NAMALWA (cell line): ENCODE measurements at places on chromosomes 7 and 10.

- DNase-seq: no peak
Observed at GRCh38 chr10:130817674-130818073, 493.8 kb downstream of the TCERG1L start.

GRCh38 chr7:39644170-39644569 is 20.8 kb downstream of the RALA start:
- DNase-seq: no peak

DNA sequence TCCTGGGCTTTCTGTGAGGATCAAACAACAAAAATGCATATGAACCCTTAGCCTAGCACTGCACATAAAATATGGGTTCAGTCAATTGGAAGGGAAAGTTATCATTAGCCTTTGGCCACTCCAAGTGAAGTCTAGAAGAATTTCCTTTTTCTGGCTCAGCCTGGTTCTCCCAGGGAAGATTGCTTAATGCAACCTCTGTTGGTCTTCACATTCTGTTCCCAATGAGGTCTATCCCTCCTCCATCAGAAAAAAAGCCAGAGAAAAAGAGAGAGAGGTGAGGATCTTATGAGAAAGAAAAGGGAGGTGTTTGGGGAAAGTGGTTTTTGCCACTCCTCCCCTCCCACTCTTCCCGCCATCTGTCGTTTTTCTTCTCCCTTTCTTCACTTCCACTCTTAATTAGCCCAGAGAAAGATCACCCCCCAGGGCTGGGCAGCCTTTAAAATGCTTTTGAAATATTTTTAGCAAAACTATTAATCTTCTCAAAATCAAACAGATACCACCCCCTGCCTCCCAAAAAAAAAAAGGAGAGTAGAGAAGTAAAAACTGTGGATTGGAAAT is 31.1 kb downstream of the CPVL start:
- DNase-seq: no peak

DNA sequence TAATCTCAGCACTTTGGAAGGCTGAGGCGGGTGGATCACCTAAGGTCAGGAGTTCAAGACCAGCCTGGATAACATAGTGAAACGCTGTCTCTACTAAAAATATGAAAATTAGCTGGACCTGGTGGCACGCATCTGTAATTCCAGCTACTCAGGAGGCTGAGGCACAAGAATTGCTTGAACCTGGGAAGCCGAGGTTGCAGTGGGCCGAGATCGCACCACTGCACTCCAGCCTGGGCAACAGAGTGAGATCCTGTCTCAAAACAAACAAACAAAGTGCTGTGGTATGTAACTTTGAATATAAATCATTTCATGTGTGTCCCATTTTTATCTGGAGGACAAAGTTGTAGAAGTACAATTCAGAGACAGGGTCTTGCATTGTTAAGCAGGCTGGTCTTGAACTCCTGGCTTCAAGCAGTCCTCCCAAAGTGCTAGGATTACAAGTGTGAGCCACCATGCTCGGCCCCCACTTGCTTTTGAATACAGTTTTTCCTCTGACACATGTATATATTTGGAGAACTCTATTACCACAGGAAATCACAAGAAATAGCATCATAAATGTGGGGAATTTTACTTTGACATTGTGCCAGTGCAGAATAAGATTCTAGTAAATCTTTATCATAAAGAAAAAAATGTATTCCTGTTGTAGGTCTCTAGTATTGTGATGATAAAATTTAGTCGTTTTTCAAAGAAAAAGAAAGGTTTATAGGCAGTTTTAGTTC is 32.6 kb downstream of the PTPN12 start:
- no peak for DNase-seq

GRCh38 chr10:114874827-114875411 is 53.3 kb downstream of the FHIP2A start:
- no peak for DNase-seq

DNA sequence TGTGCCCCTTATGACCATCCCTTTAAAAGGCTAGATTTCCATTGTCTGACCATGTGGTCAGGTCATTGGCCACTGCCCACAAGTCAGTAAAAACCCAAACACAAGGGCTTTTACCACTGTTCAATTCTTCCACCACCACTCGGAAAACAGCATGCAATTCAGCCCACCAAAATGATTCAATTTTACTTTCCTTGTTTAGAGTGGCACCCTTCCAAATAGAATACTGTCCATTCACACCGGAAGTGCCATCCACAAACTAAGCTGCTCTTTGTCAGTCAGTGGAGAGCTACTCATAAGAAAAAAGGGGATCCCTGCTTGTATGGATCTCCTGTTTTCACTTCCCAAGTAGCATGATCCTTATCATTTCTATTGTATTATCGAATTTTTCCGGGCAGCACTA is 350.7 kb upstream of the MBL2 start:
- no peak for DNase-seq

GRCh38 chr10:23432639-23433038 is 6.2 kb upstream of the OTUD1 start:
- no peak for DNase-seq

DNA sequence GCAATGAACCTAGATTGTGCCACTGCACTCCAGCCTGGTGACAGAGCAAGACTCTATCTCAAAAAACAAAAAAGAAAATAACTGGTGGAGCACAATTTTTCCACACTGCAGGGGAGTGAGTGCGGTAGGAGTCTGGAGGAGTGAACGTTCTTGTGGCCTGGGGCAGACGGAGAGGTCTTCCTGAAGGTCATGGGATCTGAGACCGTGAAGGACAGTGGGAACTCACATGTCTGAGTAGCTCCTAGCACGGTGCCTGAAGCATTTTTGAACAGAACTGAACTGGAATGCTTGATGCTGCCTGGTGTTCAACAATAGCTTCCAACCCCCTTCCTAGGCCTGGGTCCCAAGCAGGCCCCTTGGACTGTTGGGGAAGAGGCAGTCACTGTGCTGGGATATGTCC is 84.3 kb upstream of the PODXL start:
- DNase-seq: no peak

- no peak for DNase-seq
Observed at GRCh38 chr7:8254667-8255066, 7.3 kb downstream of the ICA1 start.

GRCh38 chr7:40793132-40793531 is 658.3 kb downstream of the SUGCT start:
- no peak for DNase-seq

GRCh38 chr10:12406764-12407400 is 57.5 kb downstream of the CAMK1D start:
- no peak for DNase-seq

DNA sequence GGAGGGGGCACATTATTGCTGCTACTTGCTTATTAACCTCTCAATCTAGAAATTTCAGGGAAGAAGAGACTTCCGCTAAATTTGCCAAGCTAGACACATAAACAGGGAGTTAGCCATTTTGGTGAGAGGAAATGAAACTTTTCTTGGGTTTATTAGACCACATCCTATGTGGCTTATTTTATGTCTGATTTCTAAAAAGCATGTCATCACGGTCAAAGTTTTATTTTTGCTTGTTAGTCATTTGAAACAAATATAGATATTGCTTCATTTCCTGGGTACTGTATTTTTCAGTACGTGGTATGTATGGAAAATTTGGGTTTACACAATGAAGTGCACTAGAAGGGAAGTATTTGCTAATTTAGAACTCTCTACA is 144.1 kb downstream of the TCF7L2 start:
- DNase-seq: peak; percentile 38

DNA sequence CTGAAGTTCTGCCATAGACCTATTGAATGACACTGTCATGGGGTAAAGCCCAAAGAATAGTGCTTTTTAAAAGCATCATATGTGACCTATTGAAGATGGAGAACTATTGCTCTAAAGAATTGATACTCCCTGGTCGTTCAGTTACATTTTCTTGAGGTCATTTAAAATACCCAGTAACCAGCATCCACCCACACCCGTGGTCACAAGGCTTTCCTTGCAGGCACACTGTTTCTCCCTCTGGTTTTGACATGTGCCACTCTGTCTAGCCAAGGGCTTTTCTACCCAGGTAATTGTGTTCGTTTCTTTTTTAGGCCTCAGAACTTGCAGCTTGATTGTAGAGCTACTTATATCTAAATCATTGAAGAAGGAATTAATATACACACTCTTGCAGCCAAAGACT is 68.3 kb upstream of the LYZL2 start:
- no peak for DNase-seq

DNA sequence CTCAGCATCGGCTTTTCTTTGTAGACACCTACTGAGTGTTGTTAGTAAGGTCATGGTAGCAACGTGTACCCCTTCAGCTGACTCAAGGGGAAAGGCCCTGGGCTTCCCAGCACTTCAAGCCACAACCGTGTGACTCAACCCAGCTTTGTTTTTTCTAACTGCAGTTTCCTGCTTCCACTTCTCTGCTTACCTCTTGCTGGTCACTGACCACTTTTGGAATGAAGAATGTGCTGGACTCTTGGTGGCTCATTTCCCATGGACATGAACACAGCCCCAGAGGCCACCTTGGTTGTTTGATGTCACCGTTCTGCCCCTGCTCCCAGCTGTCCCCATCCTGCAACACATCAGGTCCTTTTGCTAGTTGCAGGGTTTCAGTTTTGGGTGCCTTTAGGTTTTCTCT is 69.5 kb upstream of the ZNF438 start:
- no peak for DNase-seq

- peak; percentile 31 for DNase-seq
Observed at GRCh38 chr7:37290731-37291130, 157.9 kb downstream of the ELMO1 start.

- no peak for DNase-seq
Observed at GRCh38 chr7:149721084-149721601, 52.2 kb downstream of the ZNF467 start.

- DNase-seq: no peak
Observed at GRCh38 chr7:8134089-8134733, 127.8 kb downstream of the ICA1 start.

DNA sequence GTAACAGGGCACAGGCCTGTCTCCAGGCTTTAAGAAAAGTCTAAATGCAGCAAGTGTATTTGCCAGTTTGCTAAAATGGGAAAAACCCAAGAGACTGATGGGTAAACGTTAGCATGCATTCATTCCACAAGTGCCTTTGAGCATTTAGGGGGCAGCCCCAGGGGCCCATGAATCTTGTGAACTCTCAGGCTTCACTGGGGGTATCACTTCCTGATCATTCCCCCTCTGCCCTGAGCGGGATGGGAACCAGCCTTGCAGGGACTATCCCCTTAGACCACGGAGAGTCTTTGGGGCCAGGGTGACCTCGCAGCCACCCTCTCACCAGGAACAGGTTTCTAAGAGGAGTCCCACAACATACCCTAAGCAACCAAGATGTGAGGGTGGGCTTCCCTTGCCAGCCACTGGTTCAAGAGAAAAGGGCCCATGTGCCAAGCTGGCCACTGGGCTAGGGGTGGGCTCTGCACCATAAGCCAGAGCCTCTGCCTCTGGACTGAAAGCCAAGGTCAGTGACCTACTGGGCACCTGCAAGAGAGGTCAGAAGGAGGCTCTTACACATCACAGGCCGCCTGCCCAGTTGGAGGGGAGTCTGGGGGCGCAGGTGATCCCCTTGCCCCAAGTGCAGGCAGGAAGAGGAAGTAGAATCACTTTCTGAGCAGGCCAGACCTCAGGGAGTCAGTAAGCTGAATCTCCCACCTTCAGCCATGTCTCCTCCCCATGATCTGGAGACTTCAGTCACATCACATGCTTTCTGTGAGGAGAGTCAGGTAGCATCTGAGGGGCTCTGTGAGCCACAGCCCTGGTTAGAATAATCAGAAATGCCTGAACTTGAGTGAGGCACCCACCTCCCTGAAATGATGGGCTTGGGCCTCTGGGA is 75.0 kb downstream of the C10orf105 start:
- no peak for DNase-seq

- no peak for DNase-seq
Observed at GRCh38 chr10:25261110-25261509, 86.3 kb downstream of the GPR158 start.

DNA sequence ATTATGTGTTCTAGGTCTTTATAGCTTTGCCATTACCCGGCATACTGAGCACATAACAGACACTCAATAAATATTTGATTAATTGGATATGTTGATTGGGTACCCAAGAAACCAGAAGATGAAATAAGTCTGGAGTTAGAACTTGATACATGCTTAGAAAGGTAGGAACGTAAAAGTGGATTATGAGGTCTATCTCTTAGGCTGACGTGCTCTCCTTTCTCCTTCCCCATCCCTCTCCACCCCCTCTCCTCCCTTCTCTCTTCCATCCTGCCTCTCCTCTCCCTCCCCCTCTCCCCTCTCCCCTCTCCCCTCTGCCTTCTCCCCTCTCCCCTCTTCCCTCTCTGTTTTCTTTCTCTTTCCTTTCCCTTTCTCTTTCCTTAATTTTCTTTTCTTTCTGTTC is 34.0 kb downstream of the AUTS2 start:
- DNase-seq: no peak

DNA sequence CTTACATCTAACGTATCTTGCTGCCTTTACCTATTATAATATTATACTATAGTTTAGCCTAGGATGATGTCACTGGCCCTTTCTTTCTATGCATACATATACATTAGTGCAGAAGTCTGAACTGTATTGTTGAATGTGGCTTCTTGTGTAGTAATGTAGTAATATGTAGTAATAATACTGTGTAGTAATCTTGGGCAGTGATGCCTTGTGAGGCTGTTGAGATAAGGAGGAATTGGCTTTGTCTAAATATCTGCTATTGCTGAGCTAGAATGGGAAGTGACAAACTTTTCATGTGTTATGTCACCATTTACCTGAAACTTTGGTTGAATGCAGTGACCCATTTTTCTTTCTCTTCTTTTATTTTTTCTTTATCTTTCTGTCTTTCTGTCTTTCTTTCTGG is 11.0 kb downstream of the GLCCI1 start:
- DNase-seq: no peak

DNA sequence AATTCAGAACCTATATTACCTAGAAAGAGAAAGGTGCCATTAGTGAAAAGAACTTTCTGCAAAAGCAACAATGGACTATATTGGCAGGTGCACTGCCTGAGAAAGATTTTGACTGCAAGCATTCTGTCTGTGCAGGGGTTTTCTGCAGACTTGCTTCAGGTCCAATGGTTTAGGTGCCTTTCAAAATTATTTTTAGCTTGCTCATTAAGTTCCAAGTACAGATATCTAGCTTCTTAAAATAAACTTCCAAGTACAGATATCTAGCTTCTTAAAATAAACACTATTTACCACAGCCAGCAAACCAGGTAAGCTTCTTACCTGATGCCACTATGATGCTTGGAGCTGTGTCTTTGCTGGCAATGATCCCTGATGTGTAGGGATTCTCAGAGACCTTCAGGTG is 485.2 kb downstream of the SORCS1 start:
- DNase-seq: no peak

DNA sequence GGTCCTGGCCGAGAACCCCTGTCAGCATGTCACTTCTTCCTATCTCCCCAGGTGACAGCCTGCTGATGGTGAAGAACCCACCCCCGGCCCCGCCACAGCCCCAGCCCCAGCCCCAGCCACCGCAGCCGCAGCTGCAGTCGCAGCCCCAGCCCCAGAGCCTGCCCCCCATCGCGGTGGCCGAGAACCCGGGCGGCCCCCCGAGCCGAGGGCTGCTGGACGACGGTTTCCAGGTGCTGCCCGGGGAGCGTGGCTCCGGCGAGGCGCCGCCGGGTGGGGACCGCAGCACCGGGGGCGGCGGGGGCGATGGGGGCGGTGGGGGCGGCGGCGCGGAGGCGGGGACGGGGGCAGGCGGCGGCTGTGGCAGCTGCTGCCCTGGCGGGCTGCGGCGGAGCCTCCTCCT is 15.7 kb upstream of the ZNF212 start:
- DNase-seq: no peak
